ENCODE measurements at places on chromosomes 11 and 22.

DNA sequence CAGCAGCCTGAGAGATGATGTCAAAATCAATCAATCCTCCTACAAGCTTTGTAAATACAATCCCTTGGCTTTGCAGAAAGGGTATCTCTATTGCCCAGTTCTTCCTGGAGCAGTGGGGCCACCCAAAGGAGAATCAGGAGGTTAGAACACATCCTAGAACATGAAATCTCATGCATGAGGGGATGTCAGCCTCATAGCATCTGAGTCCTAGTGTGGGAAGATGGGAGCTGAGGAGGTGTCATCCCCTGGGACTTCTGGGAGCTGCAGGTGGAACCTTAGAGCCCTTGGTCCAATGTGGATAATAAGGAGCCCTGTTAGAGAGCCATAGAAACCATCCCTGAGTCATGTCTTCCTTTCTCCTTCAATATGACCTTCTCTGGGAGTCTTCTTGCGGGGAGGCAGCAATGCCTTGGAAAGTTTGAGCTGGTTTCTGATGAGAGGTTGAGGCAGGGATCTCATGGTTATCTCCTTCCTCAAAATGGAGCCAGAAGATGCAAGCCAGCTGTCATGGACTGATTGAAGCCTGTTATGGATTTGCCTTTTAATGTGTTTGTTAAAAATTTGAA lies 74.8 kb downstream of the BDNF start:
- no peak for DNase-seq

- no peak for DNase-seq
Measured at GRCh38 chr22:33014621-33015020, 43.6 kb downstream of the SYN3 start.

- DNase-seq: no peak
Measured at GRCh38 chr22:38072322-38073149, 11.4 kb downstream of the SLC16A8 start.

- DNase-seq: no peak
Measured at GRCh38 chr11:81174646-81175330, 1558.9 kb downstream of the FAM181B start.

- no peak for DNase-seq
Measured at GRCh38 chr11:8277691-8278090, 14.0 kb upstream of the LMO1 start.
